ENCODE measurements at places on chromosomes 4 and X.
A peak's percentile ranks its signal among the peaks of the same experiment; 100 is the strongest.

GRCh38 chr4:1597021-1597931 is 86.8 kb downstream of the FAM53A start:
- no peak for DNase-seq

DNA sequence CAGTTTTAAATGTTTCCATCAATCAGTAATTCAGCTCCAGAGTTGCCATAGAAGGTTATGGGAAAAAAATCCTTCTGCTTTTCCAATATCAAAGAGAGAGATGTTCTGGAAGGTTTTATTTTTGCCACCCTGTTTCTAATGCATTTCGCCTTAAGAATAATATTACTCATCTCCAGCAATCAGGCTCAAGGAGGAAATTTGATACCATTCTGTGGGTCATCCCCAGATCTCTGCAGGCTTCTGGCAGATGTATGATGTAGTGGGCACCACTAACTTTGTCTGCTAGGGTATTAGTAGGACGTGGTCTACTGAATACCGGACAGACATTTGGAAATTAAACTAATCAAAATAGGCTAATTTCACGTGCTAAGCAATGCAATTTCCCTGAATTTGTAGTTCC is 645.4 kb upstream of the TENM3 start:
- DNase-seq = no peak

DNA sequence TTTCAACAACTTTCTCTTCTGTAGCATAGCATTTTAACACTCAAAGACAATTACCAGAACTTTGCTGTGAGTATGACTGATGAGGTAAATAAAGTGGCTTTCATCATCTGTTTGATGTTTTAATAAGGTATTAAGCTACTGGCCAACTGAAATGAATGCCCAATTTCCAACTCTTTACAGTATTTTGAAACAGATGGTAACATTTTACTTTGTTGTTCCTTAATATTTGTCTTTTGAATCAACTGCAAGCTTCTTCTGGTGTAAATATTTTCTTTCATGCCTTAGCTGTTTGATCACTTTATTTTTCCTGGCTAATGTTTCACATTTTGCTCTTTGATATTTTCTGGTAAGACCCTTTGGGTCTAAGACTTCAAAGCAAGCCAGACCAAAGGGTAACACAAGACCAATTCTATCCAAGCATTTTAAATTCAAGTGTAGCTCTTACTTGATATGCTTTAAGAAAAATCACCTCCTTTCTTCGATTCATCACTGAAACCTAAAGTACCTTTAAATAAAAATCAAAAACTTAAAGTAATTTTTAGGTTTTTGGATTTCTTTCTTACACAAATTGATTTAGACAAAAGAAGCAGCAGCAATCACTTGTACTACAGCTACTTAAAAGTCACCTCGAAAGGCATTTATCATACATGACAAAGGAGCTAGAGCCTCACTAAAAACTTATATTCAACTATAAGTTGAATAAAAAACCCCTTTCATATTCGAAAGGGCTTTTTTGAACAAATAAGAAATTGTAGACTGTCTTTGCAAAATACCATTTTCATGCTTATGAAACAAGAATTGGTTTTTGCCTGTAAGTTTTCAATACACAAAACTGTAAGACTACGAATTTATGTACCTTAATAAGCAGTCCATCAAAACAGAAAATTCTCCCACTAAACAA is 57.6 kb downstream of the TBCK start:
- no peak for DNase-seq

DNA sequence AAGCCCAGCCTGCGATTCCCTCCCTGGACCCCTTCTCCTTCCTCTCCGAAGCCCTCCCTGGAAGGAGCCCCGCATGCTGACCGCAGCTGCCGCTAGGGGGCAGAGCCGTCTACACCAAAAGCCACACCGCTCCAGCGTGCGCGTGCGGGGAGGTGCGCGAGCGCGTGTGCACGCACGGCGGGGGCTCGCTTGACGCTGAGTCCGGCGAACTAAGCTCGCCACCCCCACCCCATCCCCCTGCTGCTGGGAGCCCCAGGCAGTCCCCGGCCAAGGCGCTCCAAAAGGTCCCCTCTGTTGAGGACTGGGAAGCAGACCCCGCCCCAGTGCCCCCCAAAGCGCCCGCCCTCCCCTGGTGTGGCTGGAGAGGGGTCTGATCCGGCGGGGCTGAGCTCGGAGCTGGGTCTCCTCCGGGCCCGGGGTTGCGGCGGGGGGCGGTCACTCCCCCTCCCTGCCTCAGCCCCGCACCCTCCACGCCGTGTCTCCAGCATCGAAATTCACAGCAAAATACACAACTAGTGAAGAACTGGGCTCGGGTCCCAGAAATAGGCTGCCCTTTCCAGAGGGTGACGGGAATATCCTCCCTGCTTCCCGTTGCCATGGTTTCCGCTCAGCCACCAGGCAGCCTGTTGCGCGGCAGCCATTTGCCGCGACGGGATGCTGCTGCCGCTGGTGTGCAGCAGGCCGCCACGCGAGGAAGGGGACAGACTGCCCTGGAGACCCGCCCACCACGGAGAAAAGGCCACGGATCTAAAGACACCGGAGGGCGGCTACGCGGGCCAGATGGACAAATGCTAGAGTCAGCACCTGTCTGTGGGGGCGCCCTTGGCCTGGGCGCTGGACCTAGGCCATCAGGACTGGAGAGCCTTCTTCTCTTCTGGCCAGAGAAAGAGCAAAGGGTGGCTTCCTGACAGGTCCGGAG is 11.2 kb upstream of the CCNQ start:
- peak; percentile 67 for DNase-seq

- no peak for DNase-seq
Measured at GRCh38 chr4:121977251-121978171, 25.7 kb upstream of the TRPC3 start.

Data from activated T-helper 1 cell treated with Interleukin-2 at 50 U/mL for 16 hours (primary cell).